ENCODE measurements at places on chromosomes 5 and 9. TPM values are rescaled to one million over a fixed set of nuclear protein-coding genes. Genes with fewer than 3 reads are reported as not detected.
A peak's percentile ranks its signal among the peaks of the same experiment; 100 is the strongest.

DNA sequence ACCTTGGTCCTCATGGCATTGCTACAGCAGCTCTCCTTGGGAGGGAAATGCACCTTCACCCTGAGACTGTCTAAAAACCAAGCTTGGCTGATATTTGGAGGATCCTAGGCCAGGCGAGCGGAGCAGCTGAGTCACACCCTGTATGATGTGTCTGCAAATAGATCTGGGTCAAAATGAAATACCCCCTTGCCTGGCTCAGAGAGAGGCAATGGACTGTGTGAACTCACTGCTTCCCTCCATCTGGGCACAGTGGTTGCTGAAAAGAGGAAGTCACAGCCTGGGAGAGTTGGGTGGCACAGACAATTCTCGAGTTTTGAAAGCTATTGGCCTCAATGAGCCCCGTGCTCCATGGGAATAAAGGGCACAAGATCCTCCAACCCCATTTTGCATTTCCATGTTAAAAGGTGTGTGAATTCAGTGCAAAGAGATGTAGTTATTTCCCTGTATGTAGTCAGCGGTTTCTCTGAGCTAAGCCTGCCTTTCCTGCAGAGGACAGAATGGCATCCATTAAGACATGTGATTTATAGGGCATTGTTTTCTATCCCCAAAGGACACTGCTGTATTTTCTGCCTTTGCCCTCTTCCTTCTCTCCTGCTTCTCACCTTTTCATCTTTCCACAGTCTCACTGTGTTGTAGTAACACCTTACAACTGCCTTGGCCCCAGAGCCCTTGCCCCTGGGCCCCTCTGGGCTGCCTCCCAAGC, 177.2 kb downstream of the GADD45G start:
- no peaks in the 10 kb centered on the region for H3K36me3 ChIP-seq
- DNase-seq: peak; percentile 68
- H3K27me3 ChIP-seq: no peaks in the 10 kb centered on the region

DNA sequence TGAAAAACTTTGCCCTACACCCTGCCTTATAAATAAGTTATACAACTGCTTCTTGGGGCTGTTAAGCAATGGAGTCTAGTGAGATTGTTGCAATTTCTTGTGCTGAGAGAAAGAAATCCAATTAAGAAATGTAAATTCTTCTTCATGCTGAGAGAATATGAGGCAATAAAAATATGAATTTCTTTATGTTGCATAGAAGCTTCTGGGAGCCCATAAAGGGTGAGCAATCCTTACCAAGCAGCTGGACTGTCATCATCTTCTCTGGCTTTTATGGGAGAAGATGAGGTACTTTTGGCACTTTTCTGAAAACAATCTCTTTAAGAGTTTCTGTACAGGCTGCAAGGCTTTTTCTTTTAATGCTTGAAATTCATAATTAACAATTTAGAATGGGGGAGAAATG, 204.3 kb downstream of the DMRTA1 start:
- no peaks in the 10 kb centered on the region for H3K27me3 ChIP-seq
- no peak for DNase-seq
- H3K36me3 ChIP-seq: no peaks in the 10 kb centered on the region
- no peaks in the 10 kb centered on the region for H3K4me1 ChIP-seq
- H3K27ac ChIP-seq: no peak overlapping the region

Gene PDGFRB
- 188 TPM for total RNA-seq

GRCh38 chr9:90818279-90818678, 16.7 kb downstream of the SYK start:
- H3K4me1 ChIP-seq: peaks cover 9% of the 10 kb centered on the region
- H3K27ac ChIP-seq: no peak overlapping the region
- DNase-seq: no peak
- no peaks in the 10 kb centered on the region for H3K36me3 ChIP-seq
- no peaks in the 10 kb centered on the region for H3K27me3 ChIP-seq

DNA sequence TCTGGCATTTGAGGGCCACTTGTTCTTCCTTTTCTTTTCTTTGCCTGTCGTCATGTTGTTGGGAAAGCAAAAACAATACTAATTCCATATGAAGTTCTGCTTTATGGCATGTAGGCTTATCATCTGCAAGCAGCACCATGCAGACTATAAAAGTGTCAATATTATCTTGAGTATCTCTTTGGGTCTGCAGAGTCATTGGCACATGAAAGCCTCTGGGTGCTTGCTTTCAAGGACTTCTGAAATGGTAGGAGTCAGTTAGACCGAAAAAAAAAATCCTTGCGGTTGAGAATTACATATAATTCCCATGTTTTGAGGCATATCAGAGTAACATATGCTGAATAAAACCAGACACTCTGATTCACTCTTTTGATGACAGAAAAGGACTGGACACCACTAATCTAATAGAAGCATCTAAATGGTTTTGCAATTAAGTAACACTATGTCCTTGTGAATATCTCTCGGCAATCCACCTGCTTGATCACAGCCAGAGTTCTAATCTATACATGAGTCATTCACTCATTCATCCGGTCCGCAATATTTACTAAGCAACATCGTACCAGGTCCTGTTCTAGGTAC, 44.4 kb downstream of the GNAQ start:
- H3K36me3 ChIP-seq: no peaks in the 10 kb centered on the region
- DNase-seq: no peak
- H3K27me3 ChIP-seq: no peaks in the 10 kb centered on the region
- no peak overlapping the region for H3K4me3 ChIP-seq
- H3K4me1 ChIP-seq: peaks cover 11% of the 10 kb centered on the region
- no peak overlapping the region for H3K27ac ChIP-seq

Data from adrenal gland (tissue), 19 donors.